ENCODE measurements at places on chromosomes 13 and 19.

GRCh38 chr13:100156788-100157187 is 67.9 kb downstream of the PCCA start:
- peak; percentile 78 for DNase-seq

DNA sequence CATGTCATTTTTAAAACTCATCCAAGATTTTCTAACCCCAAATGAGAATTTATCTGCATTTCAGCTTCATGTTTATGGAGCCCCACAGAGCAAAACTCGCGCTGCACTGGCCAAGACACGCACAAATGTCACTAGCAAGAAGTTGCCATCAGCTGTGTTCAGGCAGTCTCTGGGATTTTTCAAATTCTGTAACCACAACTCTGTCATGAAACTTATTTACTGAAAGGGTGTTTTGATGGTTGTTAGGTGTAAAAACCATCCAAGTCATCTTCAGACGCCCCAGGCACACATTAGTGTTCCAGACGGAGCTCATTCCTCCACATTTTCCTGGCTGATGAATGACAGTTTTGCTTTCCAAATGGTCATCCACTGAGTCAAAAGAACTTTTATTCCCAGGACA is 63.4 kb downstream of the SLC7A1 start:
- no peak for DNase-seq

DNA sequence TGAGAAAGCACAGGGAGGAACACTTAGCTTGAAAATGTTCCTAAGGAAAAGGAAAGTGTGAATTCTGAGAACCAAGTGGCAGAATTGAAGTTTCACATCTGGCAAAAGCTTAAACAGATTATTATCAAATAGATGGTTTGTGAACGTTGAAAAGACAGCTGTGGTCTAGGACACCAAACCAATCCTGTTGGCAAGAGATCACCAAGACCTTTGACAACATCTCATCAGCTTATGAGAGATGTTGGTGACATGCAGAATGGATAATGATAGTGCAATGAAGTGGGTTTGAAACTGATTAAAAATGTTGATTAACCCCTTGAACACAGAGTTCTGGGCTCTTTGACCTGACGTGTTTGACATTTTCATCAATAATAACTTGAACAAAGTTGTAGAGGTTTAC is 74.6 kb upstream of the GPR183 start:
- DNase-seq, result no peak

- DNase-seq, result peak; percentile 21
These were observed 2193.1 kb downstream of the PCDH9 start for GRCh38 chr13:65036999-65037398.

GRCh38 chr19:447816-448560 is 12.8 kb downstream of the SHC2 start:
- DNase-seq, result peak; percentile 24

DNA sequence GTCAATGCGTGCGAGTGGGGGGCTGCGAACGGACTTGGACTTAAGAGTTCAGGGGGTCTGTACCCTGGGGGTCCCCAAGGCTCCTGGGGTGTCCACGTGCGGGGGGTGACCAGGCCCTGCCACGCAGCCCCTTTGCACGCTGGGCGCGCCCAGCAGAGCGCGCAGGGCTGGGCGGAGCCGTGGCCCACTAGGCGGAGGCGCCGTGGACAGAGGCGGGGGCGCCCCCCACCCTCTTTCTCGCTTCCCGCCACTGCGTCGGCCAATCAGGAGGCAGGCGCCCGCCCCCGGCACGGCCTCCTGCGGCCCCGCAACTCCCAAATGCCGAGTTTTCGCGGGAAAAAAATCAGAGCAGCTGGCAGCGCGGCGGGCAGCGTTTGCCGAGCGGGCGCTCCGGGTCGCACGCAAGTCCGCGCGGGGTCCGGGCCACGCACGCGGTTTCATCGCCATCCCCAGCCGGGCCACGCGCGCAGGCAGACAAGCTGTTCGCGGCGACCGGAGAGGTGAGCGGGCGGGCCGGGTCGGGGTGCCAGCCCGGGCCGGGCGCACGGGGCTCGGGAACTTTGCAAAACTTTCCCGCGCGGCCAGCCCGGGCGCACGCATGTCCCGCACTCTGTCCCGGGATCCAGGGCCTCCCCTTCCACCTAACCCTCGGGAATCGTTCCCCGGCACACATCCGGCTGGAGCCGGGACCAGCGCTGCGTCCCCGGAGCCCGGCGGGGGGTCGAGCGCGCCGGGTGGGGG is at the start of gene UHRF1:
Gene UHRF1 (plus strand): TSS at position 346 of the 741 bp plus-strand sequence. CDS start 1,385 bp downstream, outside the sequence.
- DNase-seq, result no peak

DNA sequence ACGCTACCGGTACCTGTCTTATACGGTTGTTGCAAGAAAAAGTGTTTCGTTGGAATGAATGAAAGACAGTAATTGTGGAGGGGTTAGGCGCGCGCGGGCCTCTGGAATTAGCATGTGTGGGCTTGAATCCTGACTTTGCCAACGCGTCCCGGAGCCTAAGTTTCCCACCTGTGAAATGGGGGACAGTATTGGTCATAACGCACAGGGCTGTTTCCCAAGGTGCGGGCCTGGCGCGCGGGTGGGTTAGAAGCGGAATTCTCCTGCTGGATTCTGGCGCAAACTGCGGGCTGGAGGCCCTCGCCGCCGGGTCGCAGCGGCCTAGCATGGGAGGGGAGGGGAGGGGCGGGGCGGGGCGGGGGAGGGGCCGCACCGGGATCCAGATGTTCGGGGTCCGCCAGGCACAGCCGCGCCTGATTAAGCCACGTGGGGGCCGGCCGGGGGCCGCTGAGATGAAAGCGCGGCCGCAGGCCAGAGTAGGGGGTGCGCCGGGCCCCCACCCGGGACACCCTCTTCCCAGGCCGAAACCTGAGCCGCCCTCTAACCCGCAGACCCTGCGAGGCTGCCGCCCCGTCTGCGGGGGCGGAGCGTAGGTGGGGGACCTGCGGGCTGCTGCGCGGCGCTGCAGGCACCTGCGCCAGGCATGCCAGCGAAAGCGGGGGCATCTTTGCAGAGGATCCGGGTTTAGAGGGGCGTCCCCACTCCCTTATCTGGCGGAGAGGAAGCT is 1.2 kb upstream of the TMEM59L start:
- DNase-seq, result no peak

- no peak for DNase-seq
These were observed 41.7 kb downstream of the RUBCNL start for GRCh38 chr13:46345398-46345797.

DNA sequence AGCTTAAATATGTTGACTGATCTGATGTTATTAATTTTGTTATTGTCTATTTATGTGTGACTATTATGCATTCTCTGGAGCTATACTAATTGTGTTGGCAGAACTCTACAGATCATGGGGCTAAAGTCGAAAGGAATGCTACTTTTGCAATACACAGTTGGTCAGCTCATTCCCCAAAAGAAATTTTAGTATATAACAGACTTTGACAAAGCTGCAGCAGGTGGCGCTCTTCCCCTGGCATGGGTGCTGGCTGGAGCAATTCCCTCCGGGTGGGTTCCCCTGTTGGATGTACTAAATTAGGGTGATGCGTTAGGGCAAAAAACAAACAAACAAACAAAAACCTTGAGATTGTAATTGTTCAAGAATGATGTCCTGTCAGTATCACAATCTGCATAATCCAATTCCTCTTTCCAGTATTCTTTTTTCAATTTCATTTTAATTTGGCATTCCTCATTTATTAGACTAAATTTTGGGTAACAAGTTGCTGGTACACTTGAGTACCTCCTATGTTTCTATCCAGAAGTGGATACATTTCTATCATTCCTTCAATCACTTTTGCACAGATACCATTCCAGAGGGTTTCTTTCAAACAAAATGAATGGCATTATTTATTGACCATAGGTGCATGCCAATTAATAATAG is 322.8 kb upstream of the EDNRB start:
- peak; percentile 29 for DNase-seq

DNA sequence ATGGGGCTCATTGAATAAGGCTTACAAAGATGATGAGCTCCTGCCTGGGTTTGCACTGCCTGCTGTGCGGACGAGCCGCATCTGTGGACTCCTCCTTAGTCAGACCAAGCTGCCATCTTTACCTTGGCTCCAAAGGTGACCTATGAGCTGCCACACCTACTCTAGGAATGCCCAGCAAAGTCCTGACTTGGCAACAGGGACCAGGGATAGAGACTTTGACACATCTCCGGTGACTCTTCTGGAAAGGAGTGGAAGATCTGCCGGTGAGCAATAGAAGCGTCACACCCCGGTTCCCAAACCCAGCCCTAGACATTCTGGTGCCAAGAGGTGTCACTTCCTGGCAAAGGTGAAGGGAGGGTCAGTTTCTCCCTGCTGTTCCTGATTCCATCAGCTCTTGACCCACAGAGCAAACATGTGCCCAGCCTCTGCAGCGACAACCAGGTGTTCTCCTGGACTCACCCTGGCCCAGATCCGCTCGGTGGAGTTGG is 50.2 kb upstream of the GTF3A start:
- DNase-seq, result no peak

- DNase-seq, result no peak
These were observed 824.0 kb downstream of the UQCRFS1 start for GRCh38 chr19:28388988-28389387.

DNA sequence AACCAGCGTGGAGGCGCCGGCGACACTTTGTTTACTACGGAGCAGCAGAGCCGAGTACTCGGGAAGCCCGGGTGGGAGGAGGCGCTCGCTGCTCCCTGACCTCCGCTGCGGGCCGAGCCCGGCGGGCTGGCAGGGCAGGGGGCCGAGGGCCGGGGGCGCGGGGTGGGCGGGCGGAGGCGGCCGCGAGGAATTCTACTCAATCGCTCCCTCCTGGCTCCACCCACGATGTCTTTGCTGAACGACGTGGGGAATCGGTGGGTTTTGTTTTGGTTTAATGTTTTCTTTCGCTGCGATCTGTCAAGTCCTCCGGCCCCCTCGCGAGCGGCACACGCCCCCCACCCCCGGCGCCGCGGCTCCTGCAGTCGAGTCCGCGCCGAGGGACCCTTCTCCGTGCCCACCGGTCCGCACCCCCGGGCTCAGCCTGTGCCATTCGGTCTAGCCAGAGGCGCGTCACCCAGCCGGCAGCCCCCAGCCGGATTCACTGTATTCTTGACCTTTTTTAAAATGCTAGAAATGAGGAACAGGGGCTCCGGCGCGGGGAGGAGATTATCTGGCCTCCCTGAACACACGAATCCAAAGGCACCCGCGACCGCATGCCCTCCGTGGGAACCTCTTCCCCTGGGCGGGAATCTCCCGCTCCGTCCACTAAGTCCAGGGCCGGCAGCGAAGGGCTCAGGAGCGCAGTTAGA is 636 bp upstream of the FOXO1 start:
- no peak for DNase-seq

- no peak for DNase-seq
These were observed 5.5 kb downstream of the KATNAL1 start for GRCh38 chr13:30301827-30302226.

DNA sequence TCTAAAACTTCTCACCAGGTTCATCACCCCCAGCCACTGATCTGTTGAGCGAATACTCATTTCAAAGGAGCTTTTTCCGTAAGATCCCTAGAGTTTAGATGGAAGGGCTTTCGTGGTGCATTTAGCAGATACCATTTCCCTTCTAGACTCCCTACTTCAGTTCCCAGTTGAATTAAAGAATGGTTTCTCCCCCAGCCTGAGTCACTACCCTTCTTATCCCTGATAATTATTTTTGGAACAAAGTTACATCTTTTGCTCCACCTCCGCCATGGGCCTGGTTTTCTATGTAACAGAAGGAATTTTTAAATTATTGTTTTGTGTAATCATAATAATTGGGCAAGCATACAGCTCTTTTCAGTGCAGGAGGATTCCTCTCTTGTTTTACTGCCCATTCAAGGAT is 22.0 kb downstream of the USPL1 start:
- DNase-seq, result peak; percentile 81

- DNase-seq, result no peak
These were observed 211.3 kb downstream of the COG6 start for GRCh38 chr13:39866722-39867121.

DNA sequence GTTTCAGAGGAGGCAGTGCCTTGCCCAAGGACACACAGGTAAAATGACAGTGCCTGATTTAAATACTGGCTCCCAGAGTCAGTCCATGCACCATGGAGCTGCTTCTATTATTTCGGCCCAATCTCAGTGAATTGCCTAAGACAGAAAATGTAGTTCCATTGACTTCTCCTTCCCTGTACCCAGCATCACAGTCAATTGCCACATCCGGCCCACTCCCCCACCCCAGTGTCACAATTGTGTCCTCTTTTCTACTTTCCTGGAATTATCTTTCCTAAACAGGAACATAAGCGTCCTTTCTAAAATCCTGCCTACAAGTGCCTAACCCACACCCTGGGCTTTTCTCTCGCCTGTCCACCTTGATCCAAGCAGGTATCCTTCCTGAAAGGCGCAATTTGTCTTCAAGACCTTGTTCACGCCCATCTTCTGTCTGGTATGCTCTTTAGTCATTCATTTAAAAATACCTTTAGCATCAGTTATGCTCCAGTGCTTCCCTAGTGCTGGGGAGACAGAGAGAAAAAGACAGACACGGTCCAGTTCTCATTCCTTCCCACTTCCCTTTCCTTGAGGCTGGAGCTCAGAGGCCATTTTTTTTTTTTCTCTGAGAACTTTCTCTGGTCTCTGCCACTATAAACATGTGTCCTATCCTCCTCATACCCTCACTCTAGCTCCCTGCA is 411.4 kb downstream of the LIG4 start:
- DNase-seq, result no peak

GRCh38 chr13:26568132-26568815 is 10.8 kb downstream of the WASF3 start:
- no peak for DNase-seq

DNA sequence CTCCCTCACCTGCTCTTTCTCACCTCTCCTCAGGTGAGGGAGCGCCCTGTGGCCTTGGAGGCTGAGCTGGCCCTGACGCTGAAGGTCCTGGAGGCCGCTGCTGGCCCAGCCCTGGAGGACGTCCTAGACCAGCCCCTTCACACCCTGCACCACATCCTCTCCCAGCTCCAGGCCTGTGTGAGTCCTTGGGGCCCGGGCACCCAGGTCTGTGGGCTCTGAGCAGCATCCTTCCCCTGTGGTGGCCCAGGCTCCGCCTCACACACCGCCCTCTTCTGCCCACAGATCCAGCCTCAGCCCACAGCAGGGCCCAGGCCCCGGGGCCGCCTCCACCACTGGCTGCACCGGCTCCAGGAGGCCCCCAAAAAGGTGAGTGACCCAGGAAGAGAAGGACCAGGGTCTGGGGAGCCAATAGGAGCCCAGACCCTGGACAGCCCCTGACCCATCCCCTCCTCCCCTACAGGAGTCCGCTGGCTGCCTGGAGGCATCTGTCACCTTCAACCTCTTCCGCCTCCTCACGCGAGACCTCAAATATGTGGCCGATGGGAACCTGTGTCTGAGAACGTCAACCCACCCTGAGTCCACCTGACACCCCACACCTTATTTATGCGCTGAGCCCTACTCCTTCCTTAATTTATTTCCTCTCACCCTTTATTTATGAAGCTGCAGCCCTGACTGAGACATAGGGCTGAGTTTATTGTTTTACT is 1.9 kb downstream of the IFNL1 start:
- DNase-seq, result no peak

DNA sequence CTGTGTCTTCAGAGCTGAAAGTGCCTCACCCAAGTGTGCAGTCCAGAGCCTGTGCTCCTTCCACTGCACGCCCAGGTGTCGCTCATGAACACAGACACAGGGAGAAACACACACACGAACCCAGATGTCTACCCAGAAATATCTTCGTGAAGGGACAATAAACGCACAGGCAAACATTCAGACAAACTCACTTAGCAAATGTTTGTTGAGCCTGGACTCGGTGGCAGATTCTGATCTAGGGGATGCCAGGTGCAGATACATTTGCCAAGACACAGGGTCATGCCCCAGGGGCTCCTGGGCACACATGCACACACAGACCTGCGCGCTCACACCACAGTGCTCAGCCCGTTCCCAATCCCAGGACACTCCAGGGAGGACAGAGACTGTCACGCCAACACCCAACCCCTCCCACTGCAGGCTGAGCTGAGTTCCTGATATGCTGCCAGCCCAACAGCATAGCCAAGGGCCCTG is 31.9 kb downstream of the SCGB2B2 start:
- no peak for DNase-seq
